Activated CD4-positive, alpha-beta T cell treated with anti-CD3 and anti-CD28 coated beads, Interleukin-2, amount 10 ng/mL, durations not matched to agents 7 days and 5 days (primary cell): ENCODE measurements at places on chromosomes 2 and 18. TPM values are rescaled to one million over a fixed set of nuclear protein-coding genes. Genes with fewer than 3 reads are reported as not detected.

DNA sequence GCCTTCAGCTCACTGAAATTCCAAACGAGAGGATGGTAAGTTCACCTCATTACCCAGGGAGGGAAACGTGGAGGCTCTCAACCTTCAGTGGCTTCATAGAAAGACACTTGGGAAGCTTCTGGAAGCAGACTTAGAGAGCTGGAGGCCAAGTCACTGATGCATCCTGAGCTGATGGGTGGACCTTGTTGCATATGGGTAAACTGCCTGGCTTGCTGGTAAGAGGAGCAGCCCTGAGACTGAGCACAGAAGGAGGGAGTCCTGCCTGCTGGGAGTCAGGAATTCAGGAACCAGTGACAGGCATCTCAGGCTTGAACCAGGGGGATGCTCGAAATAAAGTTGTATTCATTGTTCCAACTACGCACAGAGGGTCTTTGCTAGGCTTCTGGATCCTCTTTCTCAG is 66.5 kb upstream of the NPAS2 start:
- H3K36me3 ChIP-seq = no peaks in the 10 kb centered on the region
- H3K27ac ChIP-seq = no peak overlapping the region
- H3K27me3 ChIP-seq = peaks cover 10% of the 10 kb centered on the region
- H3K4me1 ChIP-seq = peaks cover 5% of the 10 kb centered on the region

DNA sequence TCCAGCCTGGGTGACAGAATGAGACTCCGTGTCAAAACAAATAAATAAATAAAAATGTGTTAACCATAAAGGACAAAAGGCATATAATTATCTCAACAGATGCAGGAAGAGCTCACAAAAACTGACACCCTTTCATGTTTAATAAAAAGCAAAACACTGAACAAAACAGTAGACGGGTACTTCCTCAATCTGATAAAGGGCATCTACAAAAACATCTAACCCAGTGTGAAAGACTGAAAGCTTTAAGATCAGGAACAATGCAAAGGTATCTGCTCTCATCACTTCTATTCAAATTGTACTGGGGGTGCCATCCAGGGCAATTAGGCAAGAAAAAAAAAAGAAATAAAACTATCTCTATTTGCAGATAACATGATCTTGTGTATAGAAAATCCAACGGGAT is 11.7 kb upstream of the NCL start:
- no peak overlapping the region for H3K4me3 ChIP-seq
- H3K36me3 ChIP-seq = no peaks in the 10 kb centered on the region
- no peaks in the 10 kb centered on the region for H3K27me3 ChIP-seq
- DNase-seq = no peak
- H3K27ac ChIP-seq = no peak overlapping the region
- peaks cover 9% of the 10 kb centered on the region for H3K4me1 ChIP-seq

- H3K4me1 ChIP-seq = no peaks in the 10 kb centered on the region
- H3K27ac ChIP-seq = no peak overlapping the region
- no peak overlapping the region for H3K4me3 ChIP-seq
- H3K27me3 ChIP-seq = no peaks in the 10 kb centered on the region
- no peaks in the 10 kb centered on the region for H3K36me3 ChIP-seq
- no peak for DNase-seq
Observed at GRCh38 chr18:68104036-68104435, 587.5 kb upstream of the DSEL start.

GRCh38 chr2:69077252-69077950 is 64.4 kb downstream of the ANTXR1 start:
- no peak overlapping the region for H3K4me3 ChIP-seq
- no peak overlapping the region for H3K27ac ChIP-seq
- no peak for DNase-seq
- H3K36me3 ChIP-seq = no peaks in the 10 kb centered on the region
- no peaks in the 10 kb centered on the region for H3K4me1 ChIP-seq

KCNJ13 gene
- not detected for total RNA-seq

HSBP1L1 gene
- total RNA-seq = 11.5 TPM
